Fibroblast of villous mesenchyme (primary cell): ENCODE measurements at places on chromosomes 11 and 22. TPM values are rescaled to one million over a fixed set of nuclear protein-coding genes. Genes with fewer than 3 reads are reported as not detected.

GRCh38 chr11:123977731-123978347 lies at the start of gene OR10S1:
Gene OR10S1, minus strand, starts transcription at chr11:123977781. Its CDS starts 117 bp downstream, at chr11:123977664.
- no peak for DNase-seq

P2RX6 gene
- 1.3 and 3.5 TPM in 2 replicates for total RNA-seq

SMDT1 gene
- total RNA-seq = 5.2 and 6.1 TPM in 2 replicates

- no peak for DNase-seq
These were observed 6.7 kb upstream of the CD6 start for GRCh38 chr11:60964801-60965200.

GRCh38 chr22:19965771-19966709 lies 24.4 kb upstream of the TXNRD2 start:
- DNase-seq = no peak

KIF18A gene
- 11.9 and 25.0 TPM in 2 replicates for total RNA-seq

C22orf42 gene
- total RNA-seq = not detected in 2 replicates

DNA sequence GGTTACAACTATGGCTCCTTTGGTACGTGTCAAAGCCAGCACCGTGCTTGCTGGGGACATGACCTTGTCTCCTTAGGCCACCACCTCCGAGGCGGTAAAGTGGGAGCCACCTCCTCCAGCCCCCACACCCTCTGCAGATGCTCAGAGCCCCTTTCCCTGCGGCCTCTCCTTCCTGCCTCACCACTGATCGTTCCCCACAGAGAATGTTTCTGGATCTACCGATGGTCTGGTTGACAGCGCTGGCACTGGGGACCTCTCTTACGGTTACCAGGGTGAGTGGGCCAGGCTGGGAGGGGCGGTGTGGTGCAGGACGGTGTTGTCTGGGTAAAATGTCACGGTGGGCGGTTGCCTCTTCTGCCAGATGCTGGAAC lies 8.9 kb downstream of the SIDT2 start:
- no peak for DNase-seq

FZD4 gene
- total RNA-seq = 13.5 and 17.3 TPM in 2 replicates

- DNase-seq = no peak
These were observed 112.1 kb upstream of the ANO1 start for GRCh38 chr11:69965821-69966582.

GRCh38 chr11:73281796-73282660 lies 9.9 kb downstream of the P2RY6 start:
- no peak for DNase-seq

DNA sequence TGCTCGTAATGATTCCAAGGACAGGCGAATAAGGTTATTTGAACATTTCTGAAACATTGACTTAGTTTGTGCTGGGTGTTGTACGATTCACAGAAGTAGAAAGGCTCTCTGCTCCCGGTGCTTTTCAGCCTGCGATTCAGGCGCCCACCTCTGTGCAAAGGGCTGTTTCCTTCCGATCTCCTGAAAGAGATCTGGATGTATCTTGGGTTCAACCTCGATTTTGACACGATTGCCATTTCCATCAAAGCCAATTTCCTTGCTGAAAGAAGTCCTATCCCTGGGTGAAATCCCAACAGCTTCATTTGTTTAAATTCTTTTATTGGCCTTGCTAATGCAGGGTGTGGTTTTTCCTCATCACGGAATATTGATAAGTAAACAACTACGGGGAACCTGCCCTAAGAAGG lies 1.1 kb upstream of the ZC3H12C start:
- DNase-seq = no peak

DNA sequence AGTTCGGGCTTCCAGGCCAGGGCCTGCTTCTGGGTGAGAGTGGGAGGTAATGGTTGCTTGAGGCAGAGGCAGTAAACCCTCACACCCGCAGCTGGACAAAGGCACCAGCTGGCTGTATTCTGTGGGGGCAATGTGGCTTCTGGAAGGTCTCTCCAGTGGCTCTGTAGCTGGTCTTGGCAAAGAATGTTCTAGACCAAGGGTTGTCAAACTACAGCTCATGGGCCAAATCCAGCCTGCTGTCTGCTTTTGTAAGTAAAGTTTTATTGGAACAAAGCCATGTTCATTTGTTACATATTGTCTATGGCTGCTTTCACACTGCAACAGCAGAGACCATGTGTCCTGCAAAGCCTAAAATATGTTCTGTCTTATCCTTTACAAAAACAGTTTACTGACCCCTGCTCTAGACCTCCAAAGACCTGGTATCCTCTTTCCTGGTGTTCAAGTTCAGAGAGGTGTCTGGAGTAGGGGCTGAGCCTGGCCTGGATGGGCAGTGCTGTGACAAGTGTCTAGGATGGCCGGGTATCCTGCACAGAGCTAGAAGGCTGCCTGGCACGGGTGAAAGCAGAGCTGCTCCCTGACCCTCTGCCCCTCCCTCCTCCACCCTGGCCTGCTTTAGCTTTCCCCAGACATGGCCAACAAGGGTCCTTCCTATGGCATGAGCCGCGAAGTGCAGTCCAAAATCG lies 3.4 kb downstream of the TAGLN start:
- no peak for DNase-seq

CAPN5 gene
- 14.7 and 21.6 TPM in 2 replicates for total RNA-seq

DNA sequence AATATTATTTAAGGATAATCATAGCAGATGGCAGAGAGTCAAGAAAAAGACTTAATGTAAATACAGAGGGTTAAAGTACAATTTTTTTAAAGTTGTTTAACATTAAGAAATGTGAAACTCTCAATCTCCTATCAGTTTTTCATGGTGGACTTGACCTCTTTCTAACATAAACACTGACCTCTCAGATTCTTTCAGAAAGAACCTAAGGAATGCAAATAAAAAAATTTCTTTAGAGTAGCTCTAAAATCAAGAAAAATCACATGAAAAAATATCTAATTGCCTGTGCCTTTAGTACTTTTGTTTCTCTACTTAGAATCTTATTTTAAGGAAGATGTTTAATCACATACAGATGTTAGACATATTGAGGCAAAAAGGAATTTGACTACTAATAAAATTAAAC lies 12.9 kb downstream of the RNF141 start:
- peak; percentile 60 for DNase-seq

DNAJB7 gene
- not detected in 2 replicates for total RNA-seq

LDHAL6A gene
- not detected in 2 replicates for total RNA-seq

- no peak for DNase-seq
These were observed 1097.4 kb upstream of the CCDC90B start for GRCh38 chr11:84383576-84383975.

DNA sequence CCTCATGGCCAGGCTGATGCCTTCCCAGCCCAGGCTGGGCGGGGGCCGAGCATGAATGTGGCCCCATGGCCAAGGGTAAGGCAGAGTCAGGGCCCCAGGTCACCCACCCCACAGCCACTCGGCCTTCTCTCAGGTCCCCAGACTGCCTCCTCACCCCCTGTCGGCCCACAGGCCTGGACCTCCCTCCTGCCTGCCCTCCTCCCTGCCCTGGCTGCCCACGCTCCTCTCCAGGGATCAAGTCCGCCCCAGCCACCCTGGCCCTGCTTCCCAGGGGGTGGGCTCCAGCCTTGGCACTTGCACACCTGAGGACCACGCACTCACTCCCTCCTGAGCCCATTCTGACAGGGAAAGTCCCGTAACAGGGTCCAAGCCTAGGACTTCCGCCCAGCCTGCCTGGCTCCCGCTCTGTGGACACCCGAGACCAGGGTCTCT lies 37.8 kb upstream of the TH start:
- no peak for DNase-seq

DNA sequence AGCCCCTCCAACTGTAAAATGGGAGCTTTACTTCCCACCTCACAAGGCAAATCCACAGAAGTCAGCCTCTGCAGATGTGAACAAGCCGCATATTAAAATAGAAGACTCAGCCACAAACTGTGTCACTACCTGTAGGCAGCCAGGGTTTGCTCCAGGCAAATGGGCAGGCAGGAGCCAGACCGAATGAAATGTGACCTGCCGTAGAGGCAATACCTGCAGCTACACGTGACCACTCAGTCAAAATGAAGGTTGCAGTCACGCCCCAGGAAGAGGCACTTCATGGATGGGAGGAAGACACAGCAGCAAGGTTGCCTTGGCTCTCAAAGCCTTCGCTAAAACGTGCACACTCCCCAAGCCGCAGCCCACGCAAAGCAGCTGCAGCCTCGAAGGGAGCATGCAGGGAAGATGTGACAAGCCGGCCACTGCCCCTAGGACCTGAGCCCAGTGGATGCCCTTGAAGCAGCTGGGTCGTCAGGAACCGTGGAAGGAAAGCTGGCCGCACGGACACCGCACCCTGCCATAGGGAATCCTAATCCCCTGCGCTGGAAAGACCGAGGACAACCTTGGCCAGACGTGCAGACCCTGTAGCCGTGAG lies 53.1 kb downstream of the SHANK2 start:
- DNase-seq = peak; percentile 8
